CD8-positive, alpha-beta memory T cell (primary cell): ENCODE measurements at places on chromosomes 6 and 20. TPM values are rescaled to one million over a fixed set of nuclear protein-coding genes. Genes with fewer than 3 reads are reported as not detected.
A peak's percentile ranks its signal among the peaks of the same experiment; 100 is the strongest.

- H3K27ac ChIP-seq: no peak overlapping the region
- H3K27me3 ChIP-seq: no peaks in the 10 kb centered on the region
- H3K4me1 ChIP-seq: peaks cover 4% of the 10 kb centered on the region
- H3K36me3 ChIP-seq: no peaks in the 10 kb centered on the region
- no peak for DNase-seq
These were observed 129.4 kb downstream of the LY86 start for GRCh38 chr6:6717953-6718352.

DNA sequence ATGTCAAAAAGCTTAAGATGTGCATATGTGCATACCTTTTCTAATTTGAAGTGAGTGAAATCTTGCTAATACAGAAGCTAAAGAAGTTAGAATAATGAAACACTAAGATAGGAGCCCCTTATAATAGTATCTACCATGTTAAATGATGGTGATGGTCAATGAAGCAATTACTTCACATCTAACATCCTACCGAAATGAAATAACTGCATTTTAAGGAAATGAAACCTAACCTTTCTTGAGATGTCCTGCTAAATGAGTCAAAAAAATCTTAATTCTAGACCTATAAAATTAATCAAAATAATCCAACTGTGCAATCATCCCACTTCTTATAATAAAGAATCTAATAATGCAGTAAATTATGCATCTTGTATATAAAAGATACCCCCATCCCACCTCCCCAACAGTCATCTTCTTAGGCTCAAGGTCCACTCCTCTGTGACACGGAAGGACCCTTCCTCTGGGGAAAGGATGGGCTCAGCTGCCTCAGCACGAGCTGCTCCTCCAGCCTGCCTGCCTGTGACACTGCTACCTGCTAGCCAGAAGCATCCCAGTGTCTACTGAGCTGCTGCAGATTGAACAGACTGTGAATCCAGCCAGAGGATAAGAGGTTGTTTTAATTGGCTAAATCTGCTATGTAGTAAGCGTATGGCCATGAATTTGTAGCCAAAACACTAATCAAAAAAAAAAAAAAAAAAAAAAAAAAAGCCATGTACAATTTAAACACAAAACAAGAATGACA, 129.6 kb upstream of the BEND3 start:
- no peaks in the 10 kb centered on the region for H3K27me3 ChIP-seq
- no peaks in the 10 kb centered on the region for H3K36me3 ChIP-seq
- no peak for DNase-seq
- no peak overlapping the region for H3K4me3 ChIP-seq
- H3K4me1 ChIP-seq: no peaks in the 10 kb centered on the region
- H3K27ac ChIP-seq: no peak overlapping the region

- no peaks in the 10 kb centered on the region for H3K4me1 ChIP-seq
- H3K27ac ChIP-seq: no peak overlapping the region
- no peaks in the 10 kb centered on the region for H3K27me3 ChIP-seq
- no peaks in the 10 kb centered on the region for H3K36me3 ChIP-seq
These were observed 217.3 kb upstream of the TENT5A start for GRCh38 chr6:81969814-81970213.

PRSS35 gene
- polyA plus RNA-seq: 6.5 TPM

GRCh38 chr6:125747589-125748405, 1.6 kb upstream of the HEY2 start:
- peaks cover 26% of the 10 kb centered on the region for H3K4me1 ChIP-seq
- DNase-seq: peak; percentile 17
- peak overlapping the region; percentile 63 for H3K4me3 ChIP-seq
- no peaks in the 10 kb centered on the region for H3K36me3 ChIP-seq
- H3K27me3 ChIP-seq: peaks cover 40% of the 10 kb centered on the region
- no peak overlapping the region for H3K27ac ChIP-seq

- DNase-seq: no peak
- no peaks in the 10 kb centered on the region for H3K27me3 ChIP-seq
- no peaks in the 10 kb centered on the region for H3K36me3 ChIP-seq
These were observed 34.9 kb upstream of the THBS2 start for GRCh38 chr6:169288591-169288990.
